ENCODE measurements at places on chromosomes 16 and 17.
A peak's percentile ranks its signal among the peaks of the same experiment; 100 is the strongest.

GRCh38 chr16:50300942-50301625 lies 34.7 kb downstream of the ADCY7 start:
- no peak for DNase-seq

- DNase-seq, result no peak
Observed at GRCh38 chr17:82283208-82283749, 9.8 kb upstream of the CSNK1D start.

DNA sequence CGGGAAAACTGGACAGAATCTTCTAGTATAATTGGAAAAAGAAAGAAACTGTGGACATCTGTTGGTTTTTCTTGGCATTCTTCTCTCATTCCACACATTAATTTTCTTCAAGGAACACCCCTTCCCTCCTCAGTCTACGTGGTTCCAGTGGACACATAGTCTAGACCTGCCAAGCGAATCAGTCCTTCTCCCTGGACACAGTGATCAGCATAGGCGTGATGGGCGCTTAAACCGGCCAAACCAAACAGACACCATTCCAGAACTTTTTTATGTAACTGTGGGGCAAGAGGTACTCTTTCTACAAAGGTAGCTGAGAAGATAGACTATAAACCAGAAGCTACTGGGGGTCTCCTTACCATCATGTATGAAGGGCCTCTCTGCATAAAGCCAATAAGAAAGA lies 121.8 kb upstream of the COX10 start:
- no peak for DNase-seq

DNA sequence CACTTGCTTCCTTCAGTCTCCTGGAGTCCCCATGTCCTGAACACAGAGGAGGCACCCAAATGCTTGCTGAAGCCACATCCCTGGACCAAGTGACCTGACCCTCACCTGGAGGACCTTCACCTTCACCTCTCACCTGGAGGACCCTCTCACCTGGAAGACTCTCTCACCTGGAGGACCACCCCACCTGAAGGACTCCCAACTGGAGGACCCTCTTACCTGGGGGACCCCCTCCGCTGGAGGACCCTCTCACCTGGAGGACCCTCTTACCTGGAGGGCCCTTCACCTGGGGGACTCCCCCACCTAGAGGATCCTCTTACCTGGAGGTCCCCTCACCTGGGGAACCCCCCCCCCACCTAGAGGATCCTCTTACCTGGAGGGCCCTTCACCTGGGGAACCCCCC lies 573 bp upstream of the CDK10 start:
- DNase-seq, result no peak

GRCh38 chr16:10296956-10297340 lies 88.9 kb upstream of the ATF7IP2 start:
- no peak for DNase-seq

- DNase-seq, result peak; percentile 82
Observed at GRCh38 chr17:29565643-29566472, 979 bp downstream of the ABHD15 start.

GRCh38 chr17:5446786-5447185 lies 7.8 kb upstream of the C1QBP start:
- DNase-seq, result no peak

GRCh38 chr16:29230671-29231096 lies 175.8 kb downstream of the NPIPB11 start:
- DNase-seq, result peak; percentile 71

DNA sequence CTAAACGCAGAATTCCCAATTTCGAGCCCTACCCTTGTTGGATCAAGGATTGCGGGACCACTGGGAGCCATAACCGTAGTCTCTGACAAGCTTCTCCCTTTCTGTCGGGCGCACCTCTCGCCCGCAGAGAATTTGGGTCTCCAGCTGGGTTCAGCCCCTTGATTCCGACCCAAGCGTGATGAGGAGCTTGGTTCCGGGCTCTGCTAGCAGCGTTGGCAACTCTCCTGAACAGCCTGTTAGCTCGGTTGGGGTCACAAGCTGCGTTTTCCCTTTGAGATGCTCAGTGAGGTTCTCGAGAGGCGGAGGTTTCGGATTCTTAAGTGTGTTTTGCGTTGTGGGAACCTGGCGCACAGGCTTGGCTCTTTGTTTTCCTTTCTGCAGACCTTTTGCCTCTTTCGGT lies 655 bp downstream of the ATXN1L start:
- DNase-seq, result no peak

GRCh38 chr16:70740914-70741782 lies 55.3 kb upstream of the MTSS2 start:
- DNase-seq, result no peak

DNA sequence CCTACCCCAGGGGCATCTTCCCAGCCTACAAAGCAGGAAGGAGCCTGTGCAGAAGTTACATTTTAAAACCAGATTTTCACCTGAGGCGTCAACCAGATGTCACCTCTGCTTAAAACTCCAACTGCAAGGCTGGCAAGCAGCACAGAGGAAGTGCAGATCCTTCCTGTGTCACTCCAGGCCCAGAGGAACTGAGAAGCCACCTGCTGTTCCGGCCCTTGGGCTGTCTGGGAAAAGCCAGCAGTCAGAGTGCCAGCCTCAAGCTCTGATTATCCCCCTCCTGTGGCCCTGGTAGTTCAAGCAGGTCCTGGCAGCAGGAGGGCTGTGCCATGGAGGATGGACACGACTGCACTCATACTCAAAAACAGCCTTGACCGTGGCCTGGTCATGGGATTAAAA lies 10.2 kb downstream of the POLR2C start:
- DNase-seq, result peak; percentile 56

DNA sequence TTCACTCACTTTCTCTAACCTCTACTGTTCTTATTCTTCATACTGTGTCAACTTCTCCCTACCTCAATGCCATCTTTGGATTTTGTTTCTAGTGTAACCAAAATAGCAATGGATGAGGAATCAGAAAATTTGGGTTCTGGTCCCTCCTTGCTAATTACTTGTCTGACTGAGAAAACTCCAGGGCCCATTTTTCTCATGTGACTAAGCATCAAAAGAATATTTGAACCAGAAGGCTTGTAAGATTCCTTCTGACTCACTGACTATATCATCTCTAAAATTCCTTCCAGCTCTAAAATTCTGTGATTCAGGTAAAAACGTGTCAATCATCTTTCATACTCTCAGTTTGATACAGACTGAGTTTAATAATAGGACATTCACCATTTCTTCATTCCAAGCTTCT lies 57.9 kb downstream of the BRIP1 start:
- DNase-seq, result no peak

DNA sequence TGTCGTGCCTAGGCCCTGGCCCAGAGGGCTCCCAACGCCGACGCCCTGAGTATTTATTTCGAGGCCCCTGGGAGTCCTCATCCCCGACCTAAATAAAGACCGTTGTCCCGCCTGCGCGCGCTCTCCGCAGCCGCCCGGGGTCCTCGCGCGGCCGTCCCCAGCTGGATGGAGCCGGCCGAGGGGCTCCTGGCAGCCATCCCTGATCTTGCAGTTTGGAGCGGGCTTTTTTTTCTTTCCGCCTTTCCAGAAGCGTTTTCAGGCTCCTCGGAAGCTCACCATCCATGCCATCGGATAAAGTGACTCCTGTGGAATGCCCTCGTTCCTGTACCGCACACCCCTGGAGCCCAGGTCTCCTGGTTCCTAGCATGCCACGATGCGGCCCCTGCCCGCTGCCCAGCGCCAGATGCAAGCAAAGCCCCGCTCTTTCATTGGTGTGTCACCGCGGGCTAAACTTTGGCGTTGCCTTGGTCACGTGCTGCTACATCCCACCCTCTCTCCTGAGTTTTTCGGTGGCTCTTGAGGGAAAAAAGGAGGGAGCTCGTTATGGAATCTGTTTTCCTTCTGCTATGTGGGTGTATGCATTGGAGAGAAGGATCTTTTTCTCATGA lies 716 bp downstream of the TMEM94 start:
- peak; percentile 87 for DNase-seq

- DNase-seq, result no peak
Observed at GRCh38 chr16:15649727-15650018, 372 bp upstream of the NDE1 start.

- no peak for DNase-seq
Observed at GRCh38 chr16:50244140-50244503, 22.2 kb upstream of the ADCY7 start.

GRCh38 chr16:65743558-65743957 lies 621.7 kb upstream of the CDH11 start:
- no peak for DNase-seq

GRCh38 chr16:81136390-81137335 lies 40.5 kb upstream of the GCSH start:
- no peak for DNase-seq

DNA sequence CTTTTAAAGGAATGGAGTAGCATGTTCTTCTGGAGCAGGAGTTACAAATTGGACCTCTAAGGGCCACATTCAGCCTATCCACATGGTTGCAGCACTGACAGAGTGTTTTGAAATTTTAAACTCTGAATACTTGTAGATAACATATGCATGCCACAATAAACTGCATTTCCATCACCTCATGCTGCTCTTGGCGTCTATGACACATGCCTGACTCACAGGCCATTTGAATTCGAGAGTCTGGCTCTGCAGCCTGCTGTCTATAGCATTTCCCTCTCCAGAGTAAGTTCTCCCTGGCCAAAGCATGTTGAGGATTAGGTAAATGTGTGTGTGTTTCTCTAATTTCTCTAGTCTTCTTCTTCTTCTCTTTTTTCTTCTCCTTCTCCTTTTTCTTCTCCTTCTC lies 28.7 kb upstream of the MYOCD start:
- no peak for DNase-seq

DNA sequence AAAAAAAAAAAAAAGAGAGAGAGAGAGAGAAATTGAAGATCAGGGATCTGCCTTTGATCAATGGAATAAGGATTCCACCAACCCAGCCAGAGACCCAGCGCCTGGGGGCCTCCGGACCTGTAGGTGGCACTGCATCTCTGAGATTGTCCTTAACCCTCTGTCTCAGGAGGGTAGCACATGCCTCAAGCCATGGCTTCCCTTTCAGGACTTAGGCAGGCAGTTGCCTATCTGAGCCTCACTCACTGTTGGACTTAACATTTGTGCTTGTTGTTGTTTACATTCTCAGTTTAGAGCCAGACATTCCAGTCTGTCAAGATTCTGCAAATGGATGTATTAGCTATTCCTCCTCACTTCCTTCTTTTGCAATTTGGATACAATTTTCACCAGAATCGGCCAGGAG lies 5.1 kb upstream of the SCNN1B start:
- peak; percentile 69 for DNase-seq

DNA sequence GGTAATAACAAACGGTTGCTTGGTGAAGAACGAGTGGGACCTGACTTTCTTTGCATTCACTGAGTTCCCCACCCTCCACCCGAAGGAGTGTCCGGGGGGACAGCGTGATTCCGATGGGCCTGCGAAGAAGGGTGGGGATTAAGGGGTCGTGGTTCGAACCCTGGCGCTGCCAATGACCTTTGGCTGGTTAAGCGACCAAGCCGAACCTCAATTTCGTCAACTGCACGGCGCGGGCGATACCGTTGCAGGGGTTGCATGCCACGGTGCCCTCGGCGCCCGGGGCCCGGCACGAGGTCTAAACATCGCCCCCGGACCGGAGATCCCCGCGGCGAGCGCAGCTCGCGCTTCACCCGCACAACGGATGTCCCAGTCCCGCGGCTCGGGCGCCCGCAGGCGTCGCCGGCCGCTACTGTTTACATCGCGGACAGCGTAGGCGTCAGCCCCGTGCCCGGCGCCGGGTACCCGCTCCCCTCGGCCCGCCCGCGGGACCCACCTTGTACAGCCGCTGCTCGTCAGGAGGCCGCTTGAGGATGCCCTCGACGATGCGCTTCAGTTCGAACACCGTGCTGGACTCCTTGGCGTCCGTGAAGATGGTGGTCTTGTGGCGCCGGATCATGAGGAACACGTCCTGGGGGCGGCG lies 460 bp downstream of the ELOB start:
- no peak for DNase-seq

DNA sequence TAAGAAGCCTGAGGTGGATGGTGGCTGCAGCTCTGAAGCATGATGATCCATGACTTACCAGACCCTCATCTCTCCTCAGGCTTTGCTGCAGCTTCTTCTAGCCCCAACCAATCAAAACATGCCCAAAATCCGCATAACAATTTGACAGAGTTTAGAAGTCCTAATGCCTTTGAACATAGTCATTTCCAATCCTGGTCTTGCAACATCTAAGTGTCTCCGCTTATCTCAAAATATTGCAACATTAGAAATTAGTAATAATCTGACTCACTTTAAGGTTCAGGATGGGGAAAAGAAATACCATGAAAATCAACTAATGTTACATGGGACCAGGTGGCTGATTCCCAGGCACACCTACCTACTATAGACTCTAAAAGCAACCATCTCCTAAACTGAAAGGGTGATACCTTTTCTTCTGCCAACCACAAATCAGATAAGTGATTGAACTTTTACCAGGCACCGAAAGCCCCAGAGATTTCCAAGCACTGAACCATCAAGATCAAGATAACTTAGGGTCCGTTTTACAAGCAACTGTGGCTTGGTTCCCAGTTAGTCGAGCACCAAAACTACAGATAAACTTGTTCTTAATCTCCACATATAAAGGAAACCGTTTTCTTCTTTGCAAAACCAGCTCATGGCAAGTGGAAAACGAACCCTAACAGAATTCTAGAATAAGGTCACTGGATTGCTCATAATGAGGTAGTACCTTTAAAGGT lies 14.0 kb downstream of the ERN1 start:
- DNase-seq, result no peak

DNA sequence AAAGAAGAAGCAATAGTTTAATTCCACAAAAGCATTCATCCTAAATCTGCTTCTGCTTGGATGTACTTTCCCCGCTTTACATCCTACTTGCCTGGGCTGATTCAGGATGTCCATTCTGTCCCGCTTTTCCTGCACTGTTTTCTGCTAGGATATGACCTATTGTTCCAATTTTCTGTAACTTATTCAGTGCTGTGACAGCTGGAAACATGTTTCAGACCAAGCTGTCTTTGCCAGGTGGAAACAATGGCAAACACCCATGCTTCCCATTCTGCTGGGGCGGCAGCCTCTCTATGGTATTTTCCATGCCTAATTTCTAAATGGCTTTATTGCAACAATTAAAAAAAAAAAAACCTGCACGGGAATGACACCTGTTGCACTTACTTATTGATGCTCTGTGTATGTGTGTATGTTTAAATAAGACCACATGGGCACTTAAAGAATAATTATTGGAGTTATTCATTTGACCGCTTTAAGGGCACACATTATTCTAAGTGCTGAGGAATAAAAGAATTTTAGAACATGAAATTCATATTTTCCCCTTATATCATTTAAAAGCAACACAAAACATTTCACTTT lies 21.0 kb downstream of the COQ7 start:
- DNase-seq, result no peak

GRCh38 chr17:50731575-50732460 lies 12.4 kb downstream of the LUC7L3 start:
- no peak for DNase-seq

DNA sequence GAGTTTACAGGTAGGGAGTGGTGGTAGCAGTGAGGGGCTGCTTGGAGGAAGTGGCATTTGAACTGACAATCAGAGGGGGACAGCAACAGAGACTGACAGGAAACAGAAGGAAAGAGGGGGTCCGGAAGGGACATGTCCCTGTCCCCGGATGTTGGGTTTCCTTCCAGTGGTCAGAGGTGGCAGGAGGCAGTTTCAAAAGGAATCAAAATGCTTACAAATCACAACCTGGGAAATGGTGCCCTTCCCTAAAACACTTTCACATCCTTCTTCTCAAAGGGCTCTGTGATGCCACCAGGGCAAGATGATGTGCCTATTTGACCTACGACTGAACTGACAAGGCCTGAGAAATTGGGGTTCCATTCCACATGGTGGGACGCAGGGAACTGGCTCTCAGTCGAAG lies 19.7 kb downstream of the ADGRG1 start:
- no peak for DNase-seq

GRCh38 chr16:60755907-60756306 lies 1280.3 kb downstream of the CDH8 start:
- no peak for DNase-seq

- DNase-seq, result no peak
Observed at GRCh38 chr17:17455173-17455572, 21.6 kb upstream of the MED9 start.
